ENCODE measurements at places on chromosomes 7 and 10.

- DNase-seq: no peak
Observed at GRCh38 chr7:26976840-26977239, 112.5 kb upstream of the SKAP2 start.

DNA sequence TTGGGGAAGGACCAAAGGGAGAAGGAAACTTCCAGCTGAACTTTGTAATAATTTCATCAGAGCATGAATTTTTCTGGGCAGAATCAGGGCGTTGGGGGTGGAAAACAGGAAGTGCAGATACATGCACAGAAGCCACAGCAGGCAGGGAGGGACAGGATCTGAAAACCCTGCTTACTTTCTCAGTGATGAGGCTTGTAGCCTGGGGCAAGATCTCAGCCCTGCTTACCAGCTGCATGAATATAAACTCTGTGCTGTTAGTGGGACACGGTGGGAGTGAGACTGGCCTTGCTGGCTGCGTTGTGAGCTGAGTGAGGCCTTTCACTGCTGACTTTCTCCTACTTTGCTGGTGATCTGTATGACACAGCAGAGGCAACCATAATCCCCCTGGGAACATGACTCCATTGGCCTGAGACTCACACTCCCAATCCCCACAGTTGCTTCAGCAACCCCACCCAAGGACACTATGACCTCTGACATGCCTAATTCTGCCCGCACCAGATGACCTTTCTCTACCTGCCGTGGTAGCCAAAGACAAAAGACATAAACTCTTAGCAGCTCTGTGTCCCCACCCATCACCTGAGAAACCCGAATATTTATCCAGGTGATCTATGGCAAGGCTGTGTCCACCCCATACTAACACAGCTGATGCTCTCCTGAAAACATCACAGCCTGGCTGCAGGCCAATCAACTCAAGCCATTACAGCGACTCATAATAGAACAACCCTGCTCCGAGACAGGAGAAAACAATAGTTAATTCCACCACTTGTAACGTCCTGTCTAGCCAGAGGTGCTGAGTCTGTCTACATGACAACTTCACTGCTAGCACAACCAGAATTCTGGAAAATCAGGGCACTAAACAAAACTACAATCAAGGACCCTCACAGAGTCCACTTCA lies 190.7 kb upstream of the CHRM2 start:
- DNase-seq: peak; percentile 25

- no peak for DNase-seq
Observed at GRCh38 chr10:96259150-96259549, 12.2 kb downstream of the BLNK start.

DNA sequence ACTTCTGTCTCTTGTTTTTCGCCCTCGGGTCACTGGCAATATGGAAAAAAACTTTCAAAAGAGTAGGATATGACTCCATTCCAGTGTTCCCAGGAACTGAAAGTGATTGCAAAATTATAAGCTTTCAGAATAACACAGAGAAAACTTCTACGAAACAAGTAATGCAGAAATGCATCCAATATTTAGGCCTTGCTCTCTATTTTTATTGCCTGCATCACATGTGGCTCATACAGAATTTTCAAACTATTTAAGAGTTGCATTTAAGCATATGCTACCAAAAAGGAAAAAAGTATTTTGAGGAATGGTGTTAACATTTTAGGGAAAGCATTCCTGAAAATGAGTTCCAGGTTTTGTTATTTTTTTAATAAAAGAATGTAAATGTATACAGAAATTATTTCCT lies 228.0 kb downstream of the CACNB2 start:
- DNase-seq: no peak

DNA sequence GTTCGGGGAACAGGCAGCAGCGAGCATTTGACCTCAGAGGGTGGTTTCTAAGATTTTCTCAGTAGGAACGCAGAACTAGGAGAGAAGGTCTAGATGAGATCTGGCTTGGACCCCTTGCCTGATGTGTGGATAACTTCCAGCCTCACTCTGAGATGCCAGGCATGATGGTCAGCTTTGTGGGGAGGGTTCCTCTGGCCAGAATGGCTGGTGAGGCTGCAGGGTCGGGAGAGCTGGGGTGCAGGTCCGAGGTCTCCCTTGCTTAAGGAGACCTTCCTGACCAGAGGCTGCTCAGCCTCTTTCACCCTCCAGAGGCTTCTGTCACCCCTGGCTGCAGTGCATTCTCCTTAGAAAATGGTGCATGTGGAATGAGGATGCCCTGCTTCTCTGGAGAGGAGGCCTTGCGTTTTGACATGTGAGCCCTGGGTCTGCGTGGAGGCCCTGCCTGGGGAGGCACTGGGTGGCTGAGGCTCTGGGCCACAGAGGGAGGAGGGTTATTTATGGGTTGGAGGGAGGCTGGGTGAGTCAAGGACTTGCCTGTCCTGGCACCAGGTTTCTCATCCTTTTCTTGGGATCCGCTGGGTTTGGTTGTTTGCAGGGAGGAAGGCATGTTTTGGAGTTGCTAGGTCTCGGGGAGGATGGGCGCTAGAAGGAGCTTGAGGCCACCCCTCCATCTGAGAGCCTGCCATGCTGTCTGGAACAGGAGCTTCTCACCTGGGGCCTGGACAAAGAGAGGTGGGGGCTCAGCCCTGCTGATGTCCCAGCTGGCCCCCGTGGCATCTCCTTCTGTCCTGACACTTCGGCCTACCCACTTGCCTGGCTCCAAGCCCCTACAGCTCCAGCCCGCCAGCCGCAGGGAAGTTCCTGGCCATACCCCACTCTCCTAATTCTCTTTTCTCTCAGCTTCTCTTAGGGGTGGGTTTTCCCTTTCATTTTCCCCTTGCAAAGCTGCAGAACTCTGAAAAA lies 3.9 kb downstream of the FAM241B start:
- no peak for DNase-seq

DNA sequence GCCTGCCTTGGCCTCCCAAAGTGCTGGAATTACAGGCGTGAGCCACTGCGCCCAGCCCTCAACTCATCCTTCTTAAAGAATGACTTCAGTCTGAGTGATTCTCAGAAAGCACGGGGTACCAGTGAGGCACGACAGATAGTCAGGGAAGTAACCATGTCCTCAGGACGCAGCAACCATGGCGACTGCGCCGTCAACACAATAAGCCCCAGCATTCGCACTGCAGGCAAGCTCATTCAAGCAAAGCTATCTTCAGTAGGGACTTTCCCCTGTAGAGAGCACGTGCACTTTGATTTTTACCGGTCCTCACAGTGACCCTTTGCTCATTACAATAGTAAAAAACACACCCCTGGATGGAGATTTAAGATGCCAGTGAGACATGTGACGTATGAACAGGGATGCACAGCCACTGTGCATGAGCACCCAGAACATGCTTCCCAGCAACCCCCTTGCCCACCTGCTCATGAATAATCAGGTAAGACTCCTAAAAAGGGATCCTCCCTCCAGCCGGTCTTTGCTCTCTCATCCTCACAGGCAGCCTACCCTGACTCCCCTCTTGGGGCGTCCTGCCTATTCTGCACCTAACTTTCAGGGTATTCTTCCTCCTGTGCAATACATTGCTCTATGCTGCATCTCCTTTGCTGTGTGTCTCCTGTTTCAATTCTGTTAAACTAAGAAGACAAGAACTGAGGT lies 9.1 kb downstream of the WDR86 start:
- no peak for DNase-seq

GRCh38 chr10:13673156-13673555 lies 86.4 kb downstream of the PRPF18 start:
- DNase-seq: no peak

- DNase-seq: no peak
Observed at GRCh38 chr10:75104842-75105241, 6.6 kb upstream of the SAMD8 start.

DNA sequence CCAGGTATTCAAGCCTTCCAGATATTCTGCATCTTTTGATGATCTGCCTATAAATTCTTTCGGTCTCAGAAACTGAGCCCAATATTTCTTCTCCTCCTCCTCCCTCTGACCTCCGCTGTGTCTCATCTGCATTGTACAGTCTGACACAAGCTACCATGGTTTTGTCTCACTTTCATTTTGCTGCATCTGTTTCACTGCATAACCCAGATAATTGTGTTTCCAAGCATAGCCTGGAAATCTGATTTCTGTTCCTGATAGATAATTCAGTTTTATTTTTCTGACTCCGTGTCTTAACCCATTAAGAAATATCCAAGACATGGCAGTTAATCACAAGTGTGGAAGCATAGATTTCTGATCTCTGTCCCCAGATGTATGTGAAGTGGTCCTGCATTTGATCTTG lies 374.2 kb upstream of the SEMA3A start:
- peak; percentile 45 for DNase-seq

DNA sequence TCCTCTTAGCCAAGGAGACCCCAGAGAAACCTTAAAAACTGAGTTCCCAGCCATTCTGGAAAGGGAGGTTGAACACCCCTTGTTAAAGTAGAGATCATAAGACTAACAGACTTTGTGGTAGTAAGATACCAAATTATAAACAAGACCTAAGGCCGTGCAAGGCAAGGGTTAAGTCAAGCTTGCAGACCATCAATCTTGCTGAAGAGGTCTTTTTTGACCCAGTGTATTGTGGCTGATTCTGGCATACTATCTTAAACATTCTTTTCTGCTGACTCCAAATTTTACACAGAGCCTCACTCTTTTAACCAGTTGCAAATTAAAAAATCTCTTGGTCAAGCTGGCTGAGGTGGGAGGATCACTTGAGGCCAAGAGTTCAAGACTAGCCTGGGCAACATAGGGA lies 1.2 kb upstream of the TBRG4 start:
- DNase-seq: no peak

DNA sequence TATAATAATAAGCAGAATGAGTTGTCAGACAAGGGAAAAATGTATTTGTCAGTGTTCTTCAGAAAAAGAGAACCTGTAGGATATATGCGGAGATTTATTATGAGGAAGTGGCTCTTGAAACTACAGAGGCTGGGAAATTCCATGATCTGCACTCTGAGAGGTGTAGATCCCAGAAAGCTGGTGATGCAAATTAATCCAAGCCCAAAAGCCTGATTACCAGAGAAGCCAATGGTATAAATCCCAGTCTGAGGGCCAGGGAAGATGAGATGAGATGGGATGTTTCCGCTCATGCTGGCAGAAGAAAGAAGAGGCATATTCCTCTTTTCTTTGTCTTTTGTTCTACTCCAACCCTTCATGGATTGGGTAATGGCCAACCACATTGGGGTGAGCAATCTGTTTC lies 732.8 kb upstream of the IGFBP3 start:
- DNase-seq: no peak

DNA sequence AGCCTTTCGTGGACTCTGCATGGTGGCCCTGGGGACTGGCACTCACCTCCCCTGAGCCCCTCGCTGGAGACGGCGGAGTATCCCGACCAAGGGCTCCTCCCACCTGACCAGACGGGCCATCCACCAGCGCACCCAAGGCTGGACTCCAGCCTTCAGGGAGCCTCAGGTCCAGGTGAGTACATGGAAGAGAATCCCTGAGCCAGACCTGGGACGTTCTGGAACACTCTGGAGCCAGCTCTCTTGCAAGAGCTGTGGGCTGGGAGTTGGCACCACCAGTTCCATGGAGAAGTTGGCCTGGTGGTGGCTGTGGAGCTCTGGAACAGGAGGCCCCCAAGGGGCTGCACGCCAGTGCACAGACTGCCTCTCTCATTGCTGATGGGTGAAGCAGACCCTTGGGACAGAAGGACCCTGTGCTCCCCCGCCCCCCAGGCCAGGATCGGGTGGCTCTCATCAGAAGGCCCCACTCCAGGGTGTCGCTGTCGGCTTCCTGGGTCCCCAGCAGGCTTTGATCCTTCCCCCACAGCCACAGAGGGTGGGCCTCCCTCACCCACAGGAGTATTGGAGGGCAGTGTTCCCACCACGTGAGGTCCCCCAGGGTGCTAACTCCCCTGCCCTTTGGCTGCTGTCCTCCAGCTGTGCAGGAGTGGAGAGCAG lies 189.9 kb downstream of the EBF3 start:
- no peak for DNase-seq

GRCh38 chr7:17632384-17632783 lies 307.9 kb downstream of the SNX13 start:
- no peak for DNase-seq

GRCh38 chr7:1112625-1113547 lies 25.0 kb downstream of the GPER1 start:
- no peak for DNase-seq

DNA sequence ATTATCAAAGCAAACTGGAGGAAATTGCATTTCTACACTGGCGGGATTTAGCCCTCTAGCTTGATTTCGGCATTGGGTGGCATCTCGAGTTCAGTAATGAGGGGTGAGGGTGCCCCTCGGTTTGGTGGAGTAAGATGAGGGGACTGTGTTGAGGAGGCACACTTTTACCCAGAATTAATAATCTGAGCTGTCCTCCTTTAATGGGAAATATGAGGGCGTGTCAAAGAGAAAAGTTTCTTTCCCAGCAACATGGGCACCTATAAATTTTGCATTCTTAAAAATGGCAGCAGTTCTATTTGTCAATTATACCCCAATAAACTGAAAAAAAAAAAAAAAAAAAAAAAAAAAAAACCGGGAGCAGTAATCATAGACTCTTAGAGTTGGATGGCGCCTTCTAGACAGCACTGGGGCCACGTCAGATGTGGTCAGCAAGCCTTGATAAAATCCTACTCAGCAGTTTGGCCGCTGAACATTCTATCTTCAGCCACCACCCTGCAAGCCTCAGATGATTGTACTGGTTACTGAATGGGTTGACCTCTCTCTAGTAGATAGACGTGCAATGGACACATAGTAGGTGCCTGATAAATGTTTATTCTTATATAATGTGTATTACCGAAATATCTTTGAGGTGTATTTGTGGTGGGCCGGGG lies 931 bp downstream of the PAPSS2 start:
- peak; percentile 94 for DNase-seq

- DNase-seq: no peak
Observed at GRCh38 chr7:91929463-91929862, 11.2 kb upstream of the AKAP9 start.

DNA sequence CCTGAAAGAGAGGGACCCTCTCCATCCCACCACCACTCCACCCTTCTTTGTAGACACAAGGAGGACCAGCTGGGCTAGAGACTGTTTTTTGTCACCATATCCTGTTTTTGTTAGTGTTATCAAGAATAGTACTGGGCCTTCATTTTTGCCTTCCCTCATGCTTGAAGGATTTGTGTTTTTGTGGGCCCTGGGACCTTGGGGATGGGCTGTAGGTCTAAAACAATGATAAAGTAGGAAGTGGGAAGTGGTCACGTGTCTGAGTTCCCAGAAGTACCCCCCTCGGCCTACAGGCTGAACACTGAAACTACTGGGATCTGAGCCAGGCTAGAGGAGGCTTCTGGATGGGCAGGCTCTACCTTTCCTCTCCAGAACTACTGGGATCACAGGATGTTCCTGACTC lies 8.9 kb downstream of the AGFG2 start:
- peak; percentile 91 for DNase-seq

GRCh38 chr7:103626776-103627175 lies 180.8 kb upstream of the SLC26A5 start:
- no peak for DNase-seq

DNA sequence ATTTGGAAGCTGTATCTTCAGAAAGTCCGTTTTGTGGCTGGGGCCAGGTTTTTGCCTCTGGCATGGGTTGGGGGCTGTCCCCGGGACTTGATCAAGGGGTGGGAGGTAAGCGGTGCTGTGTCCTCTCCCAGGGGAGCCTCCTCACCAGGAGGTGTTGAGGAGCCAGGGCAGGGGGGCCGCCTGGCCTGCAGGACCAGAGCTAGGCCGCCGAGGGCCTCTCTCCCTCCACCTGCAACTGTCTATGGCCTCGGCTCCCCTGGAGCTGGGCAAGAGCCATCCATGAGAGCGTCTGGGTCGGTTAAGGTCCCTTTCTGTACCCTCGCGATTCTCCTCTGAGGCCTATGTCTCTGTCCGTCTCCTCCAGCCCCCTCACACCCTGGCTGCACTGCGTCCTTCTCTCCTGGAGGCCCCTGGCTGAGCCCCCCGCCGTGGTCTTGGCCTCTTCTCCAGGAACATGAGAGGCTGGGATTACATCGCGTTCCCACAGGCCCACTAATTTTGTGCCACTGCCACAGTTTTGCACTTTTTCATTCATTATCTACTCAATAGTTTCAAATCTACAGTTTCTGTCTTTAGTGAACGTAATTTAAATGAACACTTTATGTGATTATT lies 20.6 kb downstream of the CALML5 start:
- no peak for DNase-seq
